ENCODE measurements at places on chromosomes 3 and 15.

DNA sequence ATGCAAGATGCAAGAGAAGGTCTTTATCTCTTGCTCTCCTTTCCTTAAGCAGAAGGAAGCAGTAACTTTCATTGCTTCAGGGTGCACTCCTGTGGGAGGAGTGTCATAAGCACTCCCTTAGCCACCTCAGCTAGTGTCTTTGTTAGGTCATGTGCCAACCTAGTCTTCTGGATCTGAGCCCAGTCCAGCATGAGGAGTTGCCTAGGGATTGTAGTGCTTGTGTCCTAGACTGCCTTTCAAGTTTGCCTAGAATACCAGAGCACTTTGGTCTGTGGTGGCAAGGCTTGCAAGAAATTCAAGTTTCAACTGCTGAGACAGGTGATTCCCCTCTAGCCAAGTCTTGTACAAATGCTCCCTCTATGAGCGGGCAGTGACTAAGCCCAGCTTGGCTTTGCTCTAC is 633.6 kb downstream of the ZNF385D start:
- DNase-seq = no peak

DNA sequence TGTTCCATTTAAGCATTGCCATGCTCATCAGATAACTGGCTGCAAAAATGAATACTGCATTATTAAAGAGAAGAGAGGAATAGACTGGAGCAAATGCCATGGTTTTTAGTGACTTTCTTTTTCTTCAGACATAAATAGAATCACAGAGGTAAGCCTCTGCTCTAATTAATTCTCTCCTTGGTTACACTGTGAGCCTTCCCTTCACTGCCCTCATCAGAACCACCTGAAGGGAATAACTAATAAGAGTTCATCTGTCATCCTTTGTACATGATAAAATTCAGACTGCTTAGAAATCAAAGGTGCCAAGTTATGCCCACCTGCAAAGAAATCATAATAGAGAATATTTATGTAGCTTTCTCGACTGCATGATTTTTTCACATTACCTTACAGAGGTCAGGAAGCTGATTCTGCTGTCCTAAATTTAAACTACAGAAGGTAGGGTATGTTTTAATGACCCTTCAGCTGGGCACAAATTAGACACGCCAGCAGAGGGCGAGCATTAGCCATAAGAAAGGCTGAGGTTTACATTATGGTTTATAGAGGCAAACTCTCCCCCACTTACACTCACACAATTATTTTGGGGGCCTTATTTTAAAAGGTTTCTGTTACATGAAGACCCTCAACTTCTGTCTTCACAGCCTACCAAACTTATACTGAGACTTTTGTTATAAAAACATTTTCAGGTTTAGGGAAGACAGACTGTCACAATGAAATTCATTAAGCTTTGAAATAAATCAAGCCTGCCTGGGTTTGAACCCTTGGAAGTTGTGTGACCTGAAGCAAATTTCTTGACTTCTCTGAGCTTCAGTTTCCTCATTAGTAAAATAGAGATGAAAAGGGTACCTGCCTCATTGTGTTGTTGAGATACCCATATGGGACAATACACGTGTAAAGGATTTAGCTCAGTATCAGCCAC is 15.3 kb upstream of the UNC13C start:
- DNase-seq = peak; percentile 7

- DNase-seq = no peak
Measured at GRCh38 chr15:80958818-80959495, 30.7 kb downstream of the MESD start.

GRCh38 chr3:32841867-32842470 is 24.2 kb downstream of the TRIM71 start:
- no peak for DNase-seq

DNA sequence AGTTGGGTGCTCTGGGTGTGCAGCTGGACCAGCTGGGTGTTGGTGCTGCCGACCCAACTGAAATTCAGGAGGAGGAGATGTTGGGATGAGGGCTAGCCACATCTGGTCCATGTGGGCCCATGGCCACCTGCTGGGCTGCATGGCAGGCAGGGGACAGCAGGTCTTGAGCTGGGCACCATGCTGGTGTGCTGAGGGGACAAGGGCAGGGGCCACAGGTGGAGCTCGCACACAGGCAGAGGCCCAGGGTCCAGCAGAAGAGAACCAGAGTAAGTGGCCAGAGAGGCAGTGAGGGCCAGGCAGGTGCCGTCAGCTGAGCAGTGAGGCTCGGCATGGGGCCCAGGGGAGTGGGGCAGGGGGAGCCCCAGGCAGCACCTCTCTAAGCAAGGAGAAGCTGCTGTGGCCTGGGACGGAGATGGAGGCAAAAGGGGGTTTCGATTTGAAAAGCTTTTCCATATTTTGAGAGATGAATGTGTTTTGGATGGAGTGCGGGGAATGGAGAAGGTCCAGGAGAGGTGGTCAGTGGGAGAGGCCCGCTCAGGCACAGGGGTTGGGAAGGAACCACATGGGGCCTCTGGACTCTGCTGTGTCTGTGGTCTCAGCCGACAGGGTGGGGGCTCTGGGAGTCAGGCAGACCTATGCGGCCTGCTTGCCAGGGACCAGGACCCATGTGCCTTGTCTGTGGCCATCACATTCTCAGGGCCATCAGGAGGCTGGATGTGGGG is 30.5 kb upstream of the PLXNA1 start:
- DNase-seq = no peak

DNA sequence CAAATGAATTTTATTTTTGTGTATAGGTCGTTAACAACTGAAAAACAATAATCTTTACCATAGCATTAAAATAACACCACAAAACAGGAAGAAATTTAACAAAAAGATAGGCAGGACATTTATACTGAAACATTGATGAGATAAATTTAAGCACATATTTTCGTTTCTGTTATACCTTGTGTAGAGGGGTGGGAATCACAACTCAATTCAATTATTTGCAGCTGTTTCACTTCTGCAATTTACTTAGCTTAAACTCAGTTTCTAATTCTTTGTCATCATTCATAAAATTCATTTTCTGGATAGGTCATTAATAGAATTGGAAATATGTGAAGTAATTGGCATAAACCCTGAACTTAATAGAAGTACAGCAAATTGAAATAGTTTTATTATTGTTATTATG is 42.3 kb downstream of the TP63 start:
- no peak for DNase-seq

GRCh38 chr15:50798684-50799083 is 33.2 kb upstream of the SPPL2A start:
- no peak for DNase-seq

- no peak for DNase-seq
Measured at GRCh38 chr3:139251529-139251928, 92.3 kb upstream of the MRPS22 start.

DNA sequence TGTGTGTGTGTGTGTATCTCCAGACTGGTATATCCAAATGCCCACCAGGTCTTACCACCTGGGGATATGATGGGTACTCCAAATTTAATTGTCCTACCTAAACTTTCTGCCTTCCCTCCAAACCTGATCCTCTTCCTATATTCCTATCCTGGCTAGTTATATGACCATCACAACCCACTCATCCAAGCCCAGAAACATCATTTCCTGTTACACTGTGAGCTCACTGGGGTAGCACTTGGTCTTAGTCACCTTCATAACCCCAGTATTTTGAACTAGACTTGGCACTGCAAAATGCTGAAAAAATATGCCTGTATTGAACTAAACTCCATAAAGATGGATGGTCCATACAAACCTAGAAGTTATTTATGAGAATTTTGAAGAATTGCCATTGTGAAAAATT is 178.8 kb upstream of the EIF1B start:
- no peak for DNase-seq

GRCh38 chr3:112350018-112350810 is 17.3 kb downstream of the CD200 start:
- no peak for DNase-seq

DNA sequence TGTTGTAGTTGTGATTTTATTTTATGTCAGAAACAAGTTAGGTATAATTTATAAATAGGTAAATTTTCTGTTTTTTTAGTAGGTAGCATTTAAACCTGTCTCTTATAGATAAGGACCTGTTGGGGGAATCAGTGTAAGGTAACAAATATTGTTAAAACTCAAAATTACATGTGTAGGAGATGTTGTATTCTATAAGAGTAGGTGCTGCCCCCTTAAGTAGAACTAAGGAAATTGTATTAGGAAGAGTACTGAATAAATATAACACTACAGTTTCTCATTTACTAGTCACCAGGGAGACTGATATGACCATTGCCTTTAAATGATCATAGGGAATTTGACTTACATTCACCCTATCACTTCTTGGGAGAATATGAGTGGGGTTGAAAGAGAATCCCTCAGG is 31.2 kb downstream of the SLC25A36 start:
- DNase-seq = no peak

- no peak for DNase-seq
Measured at GRCh38 chr3:152097120-152097519, 171.6 kb upstream of the MBNL1 start.

GRCh38 chr3:182606905-182607504 is 186.3 kb upstream of the ATP11B start:
- DNase-seq = no peak

GRCh38 chr3:38313263-38313662 is 31.2 kb downstream of the SLC22A14 start:
- DNase-seq = no peak

GRCh38 chr15:59203008-59203407 is 3.6 kb upstream of the LDHAL6B start:
- DNase-seq = no peak

Measured in stimulated activated CD4-positive, alpha-beta T cell treated with anti-CD3 and anti-CD28 coated beads, Interleukin-4, amount 100 ng/mL, for 1 hour (primary cell).